ENCODE measurements at places on chromosomes 7 and 10. TPM values are rescaled to one million over a fixed set of nuclear protein-coding genes. Genes with fewer than 3 reads are reported as not detected.

DNA sequence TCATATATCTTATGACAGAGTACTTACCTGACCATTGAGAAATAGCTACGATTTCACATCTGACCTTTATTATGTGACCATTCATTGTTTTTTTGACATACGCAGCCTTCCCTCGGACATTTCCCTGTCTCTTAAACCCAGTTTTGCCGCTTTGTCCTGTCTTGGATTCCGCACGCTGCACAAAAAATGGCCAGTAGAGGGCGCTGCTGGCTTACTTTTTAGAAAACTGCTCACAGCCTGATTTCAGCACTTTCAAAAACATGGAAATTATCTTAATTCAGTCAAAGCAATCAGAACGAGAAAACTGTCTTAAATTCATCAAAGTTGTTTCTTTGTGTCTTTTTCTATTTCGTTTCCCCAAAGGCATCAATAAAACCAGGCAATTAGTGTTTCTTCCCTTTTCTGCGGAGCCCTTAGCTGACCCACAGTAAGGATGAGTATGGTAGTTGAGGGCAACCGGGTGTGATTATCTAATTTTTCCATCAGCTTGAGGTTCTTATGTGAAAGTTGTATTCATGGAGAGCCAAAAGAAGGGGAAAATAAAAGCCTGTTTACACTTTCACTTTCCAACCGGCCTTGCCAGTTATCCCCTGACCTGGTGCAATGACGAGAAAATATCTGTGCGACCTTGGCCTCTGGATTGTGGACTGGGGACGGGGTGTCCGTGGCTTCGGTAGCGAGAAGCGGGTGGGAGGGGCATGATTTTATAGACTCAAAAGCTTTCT, 144.4 kb downstream of the DYNC1I1 start:
- no peak for DNase-seq

DNA sequence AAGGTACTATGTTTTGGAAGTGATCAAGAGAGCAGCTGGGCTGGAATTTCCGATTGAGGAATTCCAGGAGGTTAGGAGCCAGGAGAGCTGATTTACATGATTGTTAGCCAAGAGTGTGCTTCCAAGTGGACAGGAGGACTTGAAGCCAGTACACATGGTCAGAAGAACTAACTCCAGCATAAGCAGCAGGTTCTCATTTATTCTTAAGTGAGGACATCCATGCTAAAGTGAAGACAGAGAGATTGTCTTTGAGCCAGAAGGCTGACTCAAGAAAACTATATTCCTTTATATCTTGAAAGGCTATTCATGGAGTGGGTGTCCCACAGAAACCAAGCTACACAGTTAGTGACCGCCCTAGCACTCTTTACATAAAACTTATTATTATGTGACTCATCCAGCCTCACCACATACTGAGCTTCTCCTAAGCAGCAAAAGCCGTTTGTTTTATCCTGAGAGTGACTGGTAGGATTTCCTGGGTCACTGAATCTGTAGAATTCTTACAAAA, 56.7 kb upstream of the SEMA3A start:
- DNase-seq, result no peak

- no peak for DNase-seq
Measured at GRCh38 chr7:26348234-26348851, 56.7 kb downstream of the SNX10 start.

- DNase-seq, result no peak
Measured at GRCh38 chr7:50372923-50373322, 68.4 kb downstream of the IKZF1 start.

GRCh38 chr10:44008917-44009709, 360.4 kb upstream of the ZNF32 start:
- no peak for DNase-seq

DNA sequence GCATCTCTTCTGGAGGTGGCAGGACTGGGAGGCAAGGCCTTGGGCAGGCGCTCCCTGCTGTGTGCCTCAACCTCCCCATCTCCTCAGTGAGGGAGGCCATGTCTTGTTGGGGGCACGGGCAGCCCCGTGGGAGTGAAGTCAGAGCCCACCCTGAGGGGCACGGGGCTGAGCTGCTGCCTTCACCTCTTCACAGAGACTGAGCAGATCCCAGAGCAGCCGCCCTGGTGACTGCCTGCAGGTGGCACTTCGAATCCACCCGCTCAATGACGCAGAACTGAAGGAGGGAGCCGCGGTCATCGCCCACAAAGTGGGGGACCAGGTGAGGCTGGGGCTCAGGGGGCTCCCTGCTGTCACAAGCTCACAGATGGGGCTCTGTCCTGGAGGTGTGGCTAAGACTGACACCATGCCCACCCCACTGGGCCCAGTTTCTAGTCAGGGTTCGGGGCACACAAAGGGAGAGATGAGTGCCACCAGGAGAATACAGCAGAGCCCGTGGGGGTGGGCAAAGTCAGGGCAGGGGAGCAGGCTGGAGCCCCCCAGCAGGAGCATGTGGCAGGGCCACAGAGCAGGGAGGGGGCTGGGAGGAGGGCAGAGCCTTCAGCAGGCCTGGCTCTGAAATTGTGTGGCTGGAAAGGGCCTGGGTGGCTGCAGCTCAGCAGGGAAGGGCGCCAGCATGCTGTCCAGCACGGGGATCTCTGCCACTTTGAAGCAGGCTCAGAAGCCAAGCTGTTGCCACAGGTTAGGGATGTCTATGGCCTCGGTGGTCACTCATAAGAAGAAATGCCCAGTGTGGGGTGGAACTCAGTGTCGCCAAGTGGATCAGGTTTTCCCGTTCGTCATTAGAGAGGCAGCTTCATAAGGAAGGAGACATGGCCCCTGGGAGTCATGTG, 18.8 kb upstream of the CHST12 start:
- no peak for DNase-seq

GRCh38 chr7:79454361-79454960, 994 bp upstream of the MAGI2 start:
- no peak for DNase-seq

DNA sequence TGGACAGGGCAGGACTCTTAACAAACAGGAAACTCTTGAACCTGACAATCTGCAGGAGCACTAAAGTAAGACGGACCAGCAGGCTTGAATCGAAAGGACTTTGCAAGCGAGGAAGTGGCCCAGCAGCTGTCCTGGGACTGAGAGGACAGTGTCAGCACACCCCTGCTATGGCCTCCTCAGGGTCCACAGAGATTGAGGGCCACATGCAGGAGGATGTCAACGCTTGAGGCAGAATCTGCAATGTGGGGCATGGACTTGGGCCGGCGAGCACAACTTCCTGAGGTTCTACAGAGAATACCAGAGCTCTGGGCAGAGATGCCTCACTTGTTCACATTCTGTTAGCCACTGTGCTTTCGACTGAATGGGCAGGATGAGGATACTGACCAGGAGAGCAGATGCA, 84.4 kb upstream of the EFCAB10 start:
- no peak for DNase-seq

DNA sequence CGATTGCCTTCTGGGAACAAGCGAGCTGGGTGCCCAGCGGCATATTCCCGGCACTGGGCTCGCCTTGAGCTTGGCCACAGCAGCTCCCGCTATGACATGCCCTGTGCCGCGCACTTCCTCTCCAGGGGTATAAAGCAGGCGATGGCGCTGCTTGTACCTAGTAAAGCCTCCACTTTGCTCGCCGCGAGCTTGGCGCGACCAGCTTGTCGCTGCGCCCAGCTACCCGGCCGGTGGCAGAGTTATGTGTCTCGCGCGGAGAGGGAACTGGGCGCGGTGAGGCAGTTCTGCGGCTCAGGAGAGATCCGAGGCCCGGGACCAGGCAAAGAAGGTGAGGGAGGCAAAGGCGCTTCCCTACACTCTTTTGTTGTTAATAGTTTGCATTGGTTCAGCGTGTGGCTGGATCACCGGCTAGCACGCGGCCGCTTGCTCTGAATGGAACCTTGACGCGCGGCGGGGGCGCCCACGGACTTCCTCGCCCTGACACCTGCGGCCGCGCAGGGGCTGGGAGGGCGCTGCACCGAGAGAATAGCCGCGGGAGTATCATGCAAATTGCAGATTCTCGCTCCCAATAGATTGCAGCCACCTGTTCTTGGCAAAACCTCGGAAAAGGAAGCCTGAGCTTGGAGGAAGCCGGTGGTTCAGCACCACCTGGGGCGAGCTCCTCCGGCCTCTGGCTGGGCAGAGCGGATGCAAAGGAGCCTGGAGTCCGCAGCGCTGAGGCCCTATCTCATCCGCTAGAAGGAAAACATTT, 3.0 kb upstream of the BUB3 start:
- no peak for DNase-seq

The NRP1 gene
- 249 TPM for total RNA-seq

The PLXNA4 gene
- 133 TPM for total RNA-seq
